ENCODE measurements at places on chromosomes 2 and 18.

- DNase-seq: no peak
Observed at GRCh38 chr2:64379186-64379585, 74.8 kb upstream of the LGALSL start.

DNA sequence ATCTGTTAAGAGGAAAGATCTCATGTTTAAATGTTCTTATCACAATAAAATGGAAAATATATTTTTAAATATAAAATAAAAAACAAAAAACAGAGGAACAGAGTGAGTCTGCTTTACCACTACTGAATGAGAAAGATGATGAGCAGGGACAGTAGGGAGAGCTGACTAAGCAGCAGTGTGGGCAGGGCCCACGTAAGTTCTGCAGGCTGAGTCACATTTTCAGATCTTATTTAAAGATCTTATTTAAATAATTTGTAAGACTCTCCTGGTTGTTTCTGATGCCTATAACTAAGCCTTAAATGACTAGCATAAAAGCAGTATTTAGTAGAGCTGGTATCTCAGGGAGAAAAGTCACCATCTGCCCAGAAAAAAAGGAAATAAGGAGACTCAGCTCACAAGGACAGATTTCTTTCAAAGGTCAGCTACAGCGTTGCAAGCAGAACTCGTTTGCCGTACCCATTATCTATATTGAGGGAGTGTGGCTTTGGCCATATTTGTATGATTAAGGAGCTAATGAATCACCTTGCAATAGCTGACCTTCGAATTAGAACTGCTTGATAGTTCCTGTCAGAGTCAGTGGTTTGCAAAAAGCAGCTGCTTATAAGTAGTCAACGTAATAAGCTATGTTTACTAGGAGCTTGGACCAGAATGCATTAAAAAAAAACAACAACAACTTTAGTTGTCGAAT is 322.1 kb upstream of the CHAC2 start:
- no peak for DNase-seq

DNA sequence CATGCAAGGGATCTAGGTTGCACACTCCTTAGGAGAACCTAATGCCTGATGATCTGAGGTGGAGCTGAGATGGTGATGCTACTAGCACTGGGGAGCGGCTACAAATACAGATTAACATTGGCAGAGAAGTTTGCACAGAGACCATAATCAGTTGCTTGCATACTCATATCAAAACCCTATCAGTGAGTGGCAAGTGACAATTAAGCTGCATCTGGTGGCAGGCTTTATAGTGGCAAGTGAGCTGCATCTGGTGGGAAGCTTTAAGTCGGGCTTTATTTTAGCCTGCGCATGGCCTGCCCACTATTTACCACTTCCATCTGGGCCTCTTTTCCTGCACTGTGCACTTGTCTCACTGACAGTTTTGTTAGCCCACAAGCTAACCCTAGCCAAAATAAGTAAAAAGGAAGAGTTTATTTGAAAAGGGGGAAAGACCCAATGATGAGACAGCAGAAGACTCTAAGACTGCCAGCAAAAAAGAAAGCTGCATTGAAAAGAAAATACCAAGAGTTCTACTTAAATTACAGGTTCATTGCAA is 140.9 kb upstream of the B3GNT2 start:
- no peak for DNase-seq

DNA sequence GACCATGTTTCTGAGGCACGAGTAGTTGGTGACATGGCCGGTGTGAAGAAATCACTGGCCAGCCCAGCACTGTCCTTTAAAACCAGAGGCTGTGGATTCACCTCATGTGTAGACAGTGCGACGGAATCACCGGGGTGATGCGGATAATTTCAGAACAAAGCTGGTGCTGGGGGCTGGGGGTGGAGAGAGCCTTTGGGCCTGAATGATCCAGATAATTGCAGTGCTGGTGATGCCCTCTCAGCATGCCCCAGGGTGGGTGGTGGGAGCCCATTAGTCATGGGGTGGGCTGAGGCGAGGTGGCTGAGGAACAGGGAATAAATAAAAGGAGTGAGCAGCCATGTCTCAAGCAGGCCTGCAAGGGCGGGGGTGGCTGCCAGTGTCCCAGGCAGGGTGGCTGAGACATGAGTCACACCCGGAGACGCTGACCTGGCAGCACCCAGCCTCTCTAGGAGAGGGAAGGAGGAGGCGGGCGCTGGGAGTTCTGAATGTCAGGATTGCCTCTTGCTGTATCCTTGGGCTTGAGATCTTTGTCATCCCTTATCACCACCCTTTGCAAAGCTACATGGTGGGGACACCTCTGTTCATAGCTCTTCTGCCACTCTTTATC is 151.1 kb upstream of the MSH6 start:
- DNase-seq: no peak

DNA sequence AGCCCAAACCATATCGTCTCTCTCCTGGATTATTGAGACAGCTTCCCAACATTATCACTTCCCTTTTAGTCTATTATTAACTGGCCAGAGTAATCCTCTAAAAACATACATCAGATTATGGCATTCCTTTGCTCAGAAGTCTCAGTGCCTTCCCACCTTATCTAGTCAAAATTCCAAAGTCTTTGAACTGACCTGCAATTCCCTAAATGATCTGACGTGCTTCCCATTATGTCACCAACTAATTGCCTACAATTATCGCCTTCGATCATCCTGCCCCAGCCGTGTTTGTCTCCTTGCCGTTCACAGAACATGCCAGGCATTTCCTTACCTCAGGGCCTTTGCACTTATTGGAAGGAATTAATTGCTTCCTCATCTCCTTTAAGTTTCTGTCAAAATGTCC is 332.4 kb downstream of the IRS1 start:
- no peak for DNase-seq

GRCh38 chr2:203908066-203908796 is 28.3 kb upstream of the ICOS start:
- no peak for DNase-seq

GRCh38 chr2:109368798-109369197 is 239.8 kb downstream of the SH3RF3 start:
- no peak for DNase-seq

DNA sequence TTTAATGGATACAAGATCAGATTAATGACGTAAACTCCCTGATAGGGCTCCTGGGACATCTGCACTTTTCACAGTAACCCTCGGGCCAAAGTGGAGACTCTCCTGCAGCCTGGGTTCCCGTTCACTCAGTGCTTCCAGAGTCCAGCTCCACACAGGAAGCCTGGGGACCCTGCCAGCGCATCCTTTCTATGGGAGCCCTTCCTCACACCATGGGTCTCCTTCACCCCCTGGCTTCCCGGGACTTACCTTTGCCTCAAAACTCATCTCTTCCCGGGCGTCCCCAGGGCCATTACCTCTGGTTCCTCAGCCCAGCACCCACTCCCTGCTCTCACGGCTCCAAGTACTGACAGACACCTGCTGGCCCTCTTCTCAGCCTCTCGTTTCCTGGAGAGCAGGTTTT is 40.7 kb upstream of the KLF11 start:
- no peak for DNase-seq

GRCh38 chr2:170056900-170057299 is 121.0 kb upstream of the MYO3B start:
- no peak for DNase-seq

DNA sequence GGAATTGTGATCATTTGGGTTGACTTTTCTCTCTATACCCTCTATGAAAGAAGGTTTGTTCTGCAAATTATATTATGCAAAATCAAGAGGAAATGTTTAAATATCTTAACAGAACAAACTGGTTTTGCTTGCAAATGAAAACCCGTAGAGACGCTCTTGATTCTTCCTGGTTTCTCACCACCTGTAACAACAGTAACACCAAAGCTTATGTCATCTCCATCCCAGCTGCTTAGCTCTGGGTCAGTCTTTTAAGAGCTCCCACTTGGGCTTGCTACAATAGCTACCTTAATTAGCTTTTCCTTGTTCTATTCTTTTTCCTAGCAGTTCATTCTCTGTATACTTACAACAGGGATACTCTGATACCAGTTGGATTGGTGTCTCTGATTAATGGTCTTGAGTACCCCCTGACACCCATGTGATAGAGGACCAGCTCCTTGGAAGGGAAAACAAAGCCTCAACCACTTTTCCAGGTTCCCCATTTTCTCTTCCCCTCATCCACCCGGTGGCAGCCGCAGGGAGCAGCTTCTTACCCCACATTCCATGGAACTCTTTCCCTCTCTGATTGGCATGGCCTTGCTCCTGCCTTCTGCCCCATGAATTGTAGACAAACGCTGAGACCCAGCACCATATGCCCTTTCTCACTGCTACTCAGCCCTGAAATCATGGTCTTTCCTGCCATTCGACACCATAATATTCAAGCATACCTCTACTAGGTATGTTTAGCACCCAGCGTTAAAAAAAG is 27.7 kb downstream of the TMEM182 start:
- DNase-seq: no peak

GRCh38 chr2:45909677-45910191 is 258.3 kb downstream of the PRKCE start:
- no peak for DNase-seq

GRCh38 chr2:7011356-7012083 is 94.3 kb downstream of the RNF144A start:
- DNase-seq: no peak

- DNase-seq: no peak
Observed at GRCh38 chr18:10182009-10182624, 268.3 kb downstream of the VAPA start.

DNA sequence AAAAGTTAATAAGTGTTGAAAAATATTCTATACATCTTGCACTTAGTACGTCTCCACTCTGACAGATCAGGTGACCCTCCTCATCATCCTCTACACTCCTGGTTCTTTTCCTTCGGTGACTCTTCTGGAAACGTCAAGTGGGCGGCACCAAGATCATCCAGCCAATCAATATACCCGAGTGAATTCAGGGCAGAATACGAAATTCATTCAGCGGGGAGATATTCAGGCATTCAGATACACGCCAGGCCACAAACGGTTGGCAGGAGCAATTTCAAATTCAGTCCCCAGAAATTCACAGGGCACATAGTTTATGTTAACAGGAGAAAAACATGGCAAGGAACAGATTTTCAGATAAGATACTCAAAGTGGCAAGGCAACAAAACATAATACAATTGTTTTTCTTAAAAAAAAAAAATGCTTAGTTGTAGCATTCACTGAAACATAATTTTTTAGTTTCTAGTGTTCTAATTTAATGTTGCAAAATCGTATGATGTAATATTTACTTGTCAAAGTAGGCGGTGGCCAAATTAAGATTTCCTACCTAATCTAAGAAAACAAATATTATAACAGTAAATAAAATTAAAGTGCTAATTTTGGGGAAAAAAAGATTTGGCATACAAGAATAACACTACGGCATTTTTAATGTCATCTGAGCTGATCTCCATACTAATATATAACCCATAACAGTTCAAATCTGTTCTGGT is 4.2 kb downstream of the CLK1 start:
- no peak for DNase-seq

GRCh38 chr2:142435847-142436246 is 305.0 kb upstream of the LRP1B start:
- DNase-seq: no peak

DNA sequence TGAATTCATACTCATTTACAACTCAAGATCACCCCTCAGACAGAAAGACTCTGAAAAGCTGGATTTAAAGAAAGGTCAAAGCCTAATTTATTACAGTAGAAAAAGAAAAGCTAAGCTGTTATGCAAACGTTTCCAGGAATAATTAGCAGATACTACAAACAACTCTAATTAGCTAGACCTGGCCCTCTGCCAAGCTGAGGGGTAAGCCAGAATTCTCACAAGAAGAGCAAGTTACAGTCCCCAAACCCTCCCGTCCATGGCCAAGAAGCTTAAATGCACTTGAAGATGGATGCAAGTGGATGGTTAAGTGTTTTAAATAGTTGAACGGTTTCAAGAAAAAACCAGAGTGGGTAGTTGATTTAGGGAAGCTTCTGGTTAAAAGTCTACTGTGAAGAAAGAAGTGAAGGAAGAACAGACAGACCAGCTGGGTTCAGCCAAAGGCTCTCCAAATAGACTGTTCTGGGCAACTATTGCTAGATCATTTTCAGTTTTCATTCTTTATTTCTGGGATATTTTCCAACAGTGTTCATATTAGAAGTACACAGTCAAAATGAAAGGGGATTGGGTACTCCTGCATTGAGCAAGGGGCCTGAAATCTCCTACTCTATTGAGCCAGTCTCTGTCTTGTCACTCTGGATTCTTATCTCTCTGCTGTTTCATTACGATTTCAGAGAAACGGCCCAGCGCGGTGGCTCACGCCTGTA is 4.8 kb downstream of the LMAN2L start:
- DNase-seq: no peak

GRCh38 chr2:213243189-213244044 is 40.8 kb upstream of the SPAG16 start:
- no peak for DNase-seq

- no peak for DNase-seq
Observed at GRCh38 chr18:10121786-10122515, 208.1 kb downstream of the VAPA start.

- DNase-seq: no peak
Observed at GRCh38 chr18:44309185-44309584, 371.5 kb upstream of the SETBP1 start.

- DNase-seq: no peak
Observed at GRCh38 chr18:50453732-50454131, 78.9 kb downstream of the SKA1 start.

DNA sequence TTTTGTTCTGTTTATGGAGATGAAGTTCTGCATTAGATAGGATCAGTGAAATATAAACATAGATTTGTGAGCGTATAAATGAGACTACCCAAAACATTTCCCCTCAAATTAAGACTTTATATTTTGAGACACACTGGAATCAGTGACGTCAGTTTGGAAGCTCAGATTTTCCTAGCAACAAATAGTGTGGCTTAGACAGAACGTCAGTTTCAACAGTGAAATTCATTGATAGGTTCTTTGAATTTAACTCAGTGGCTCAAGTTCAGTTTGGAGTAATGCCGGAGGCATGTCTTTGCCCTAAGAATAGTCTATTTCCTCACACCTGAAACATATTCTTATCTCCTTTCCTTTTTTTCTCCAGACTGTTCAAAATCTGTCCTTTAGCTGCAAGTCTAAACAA is 113.6 kb upstream of the ARHGAP15 start:
- no peak for DNase-seq

DNA sequence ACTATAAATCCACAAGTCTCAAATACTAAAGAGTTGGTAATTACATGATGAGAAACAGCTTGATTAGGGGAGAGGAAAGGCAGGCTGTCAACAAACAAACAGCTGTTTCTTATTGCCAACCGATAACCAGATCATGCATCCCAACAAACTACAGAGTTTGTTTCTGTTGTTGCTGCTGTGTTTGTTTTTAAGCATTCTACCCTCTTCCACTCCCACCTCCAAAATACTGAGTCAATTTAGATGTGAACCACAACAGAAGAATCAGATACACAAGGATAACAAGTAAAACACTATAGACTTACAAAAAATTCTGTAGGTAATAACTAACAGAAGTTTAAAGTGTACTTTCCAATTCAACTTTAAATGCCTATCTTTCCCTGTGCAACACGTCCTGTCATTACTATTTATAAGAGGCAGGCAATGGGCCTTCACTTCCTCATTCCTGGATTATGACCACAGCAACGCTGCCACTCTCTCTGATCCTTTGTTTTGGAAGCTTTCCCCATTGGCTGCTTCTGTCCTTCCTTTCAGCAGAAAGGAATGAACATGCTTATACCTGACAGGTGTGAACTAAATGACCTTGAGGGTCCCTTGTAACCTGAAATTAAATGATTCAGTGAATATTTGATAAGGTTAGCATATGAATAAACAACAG is 152.0 kb downstream of the SRBD1 start:
- DNase-seq: no peak

All from activated CD4-positive, CD25-positive, alpha-beta regulatory T cell treated with anti-CD3 and anti-CD28 coated beads, Interleukin-2, amount 50 U/mL, for 16 hours (primary cell).